Fibroblast of gingiva (primary cell): ENCODE measurements at places on chromosomes 5 and 9.

- DNase-seq: no peak
These were observed 11.5 kb upstream of the TGFBR1 start for GRCh38 chr9:99093492-99093791.

DNA sequence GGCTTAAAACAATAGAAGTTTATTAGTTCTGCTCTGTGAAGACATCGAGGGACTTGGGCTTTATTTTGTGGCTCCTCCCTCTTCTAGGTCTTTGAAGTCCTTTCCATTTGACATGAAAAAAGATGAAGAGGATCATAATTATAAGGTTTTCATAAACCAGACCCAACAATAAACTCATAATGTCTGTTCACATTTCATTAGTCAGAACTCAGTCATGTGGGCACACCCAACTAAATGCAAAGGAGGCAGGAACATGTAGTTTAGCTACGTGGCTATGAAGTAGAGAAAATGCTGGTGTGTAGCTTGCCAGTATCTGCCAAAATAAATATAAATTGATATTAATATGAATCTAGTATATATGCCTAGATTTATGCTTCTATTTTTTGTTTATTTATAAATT, 393.9 kb upstream of the C9orf72 start:
- no peak for DNase-seq

DNA sequence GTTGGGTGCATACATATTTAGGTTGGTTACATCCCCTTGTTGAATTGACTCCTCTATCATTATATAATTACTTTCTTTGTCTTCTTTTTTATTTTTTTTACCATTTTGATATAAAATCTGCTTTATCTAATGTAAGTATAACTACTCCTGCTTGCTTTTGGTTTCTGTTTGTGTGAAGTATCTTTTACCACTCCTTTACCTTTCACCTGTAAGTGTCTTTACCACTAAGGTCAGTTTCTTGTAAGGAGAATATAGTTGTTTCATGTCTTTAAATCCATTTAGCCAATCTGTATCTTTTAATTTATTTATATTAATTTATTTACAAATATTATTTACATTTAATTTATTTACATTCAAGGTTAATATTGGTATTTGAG, 33.0 kb downstream of the INSL4 start:
- no peak for DNase-seq

DNA sequence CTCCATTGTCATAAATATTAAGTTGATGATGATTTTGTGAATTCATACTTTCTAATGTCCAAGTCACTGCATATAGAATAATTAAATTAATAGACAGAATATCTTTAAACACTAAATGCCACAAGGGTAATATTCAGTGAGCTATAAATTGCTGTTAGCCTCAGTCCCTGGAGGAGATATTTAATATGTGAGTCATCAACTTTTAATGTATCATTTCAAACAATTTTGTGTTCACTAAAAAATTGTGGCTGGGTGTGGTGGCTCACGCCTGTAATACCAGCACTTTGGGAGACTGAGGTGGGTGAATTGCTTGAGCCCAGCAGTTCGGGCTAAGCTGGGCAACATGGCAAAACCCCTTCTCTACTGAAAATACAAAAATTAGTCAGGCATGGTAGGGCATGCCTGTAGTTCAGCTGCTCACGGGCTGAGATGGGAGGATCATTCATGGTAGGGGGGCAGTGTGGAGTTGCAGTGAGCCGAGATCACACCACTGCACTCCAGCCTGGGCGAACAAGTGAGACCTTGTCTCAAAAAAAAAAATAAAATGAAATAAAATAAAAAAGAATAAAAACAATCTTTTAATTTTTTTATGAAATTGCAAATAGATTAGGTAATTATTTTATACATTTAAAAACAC, 717.3 kb upstream of the CHD1 start:
- no peak for DNase-seq

GRCh38 chr9:131402738-131403492, 9.0 kb downstream of the PRRC2B start:
- DNase-seq: peak; percentile 93

- no peak for DNase-seq
These were observed 3.5 kb upstream of the MPDZ start for GRCh38 chr9:13282998-13283397.

GRCh38 chr5:81971111-81971711, 612 bp upstream of the ATG10 start:
- DNase-seq: peak; percentile 13

GRCh38 chr9:7303907-7304626, 495.5 kb downstream of the DMAC1 start:
- no peak for DNase-seq

GRCh38 chr5:162990856-162991497, 446.4 kb upstream of the CCNG1 start:
- no peak for DNase-seq

GRCh38 chr9:136950656-136951276, 1.3 kb upstream of the LCN12 start:
- DNase-seq: no peak

- no peak for DNase-seq
These were observed 52.2 kb downstream of the ZNF618 start for GRCh38 chr9:113928269-113928668.

- no peak for DNase-seq
These were observed 29.5 kb downstream of the TTC39B start for GRCh38 chr9:15277400-15278090.

GRCh38 chr5:95763941-95764340, 32.8 kb downstream of the RHOBTB3 start:
- DNase-seq: no peak

DNA sequence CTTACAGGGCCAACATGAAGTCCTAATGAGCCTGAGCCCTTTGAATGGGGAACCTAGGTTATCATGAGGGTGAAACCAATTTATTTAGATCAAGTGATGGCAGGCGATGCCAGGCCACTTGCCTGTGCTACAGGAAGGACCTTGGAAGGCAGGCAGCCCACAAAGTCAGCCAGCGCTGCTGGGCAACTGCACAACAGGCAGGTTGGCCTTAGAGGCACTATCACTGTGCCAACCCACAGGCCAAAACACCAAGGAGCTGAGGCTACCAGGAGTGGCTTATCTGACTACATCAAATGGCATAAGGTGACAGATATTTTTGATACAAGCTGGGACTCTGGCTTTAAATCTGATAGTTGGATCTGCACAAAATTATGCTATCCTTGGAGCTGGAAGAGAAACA, 319.1 kb downstream of the NTRK2 start:
- no peak for DNase-seq

DNA sequence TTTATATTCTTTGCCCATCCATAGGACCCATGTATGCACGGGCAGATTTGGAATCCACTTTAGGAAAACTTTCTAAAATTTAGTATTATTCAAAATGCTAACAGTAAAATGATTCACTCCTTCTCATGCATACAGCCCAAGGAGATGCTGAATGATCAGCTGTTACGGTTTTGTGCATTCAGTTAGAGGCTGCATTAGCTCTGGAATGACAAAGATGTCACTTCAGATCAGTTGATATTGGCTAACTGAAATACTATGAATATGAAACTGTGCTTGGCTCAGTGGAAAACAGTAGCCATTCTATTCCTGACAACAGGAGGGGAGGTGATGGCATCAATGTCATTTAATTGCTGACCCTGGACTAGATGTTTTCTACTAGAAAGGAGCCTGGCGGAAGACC, 560.7 kb downstream of the ZNF608 start:
- no peak for DNase-seq

GRCh38 chr5:68251804-68252522, 36.4 kb downstream of the PIK3R1 start:
- DNase-seq: peak; percentile 96
